Naive thymus-derived CD4-positive, alpha-beta T cell (primary cell): ENCODE measurements at places on chromosomes 7 and 10.

DNA sequence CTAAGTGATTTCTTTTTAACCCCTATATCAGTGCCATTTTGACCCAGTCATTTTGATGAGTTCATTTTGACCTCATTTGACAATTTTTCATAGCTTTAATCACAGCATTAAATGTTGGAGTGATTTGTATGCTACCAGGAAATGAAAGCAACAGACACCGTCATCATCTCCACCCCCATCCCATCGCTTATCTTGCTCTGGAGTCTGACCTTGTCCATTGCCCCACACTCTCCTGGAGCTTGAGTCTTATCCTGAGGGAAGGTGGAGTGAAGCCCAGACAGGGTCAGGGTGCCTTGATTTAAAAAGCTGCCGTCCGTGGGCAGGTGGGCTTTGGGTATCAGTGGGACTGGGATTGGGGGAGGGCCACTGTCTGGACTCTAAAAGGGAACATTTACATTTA, 94.7 kb upstream of the JCAD start:
- no peak for DNase-seq

DNA sequence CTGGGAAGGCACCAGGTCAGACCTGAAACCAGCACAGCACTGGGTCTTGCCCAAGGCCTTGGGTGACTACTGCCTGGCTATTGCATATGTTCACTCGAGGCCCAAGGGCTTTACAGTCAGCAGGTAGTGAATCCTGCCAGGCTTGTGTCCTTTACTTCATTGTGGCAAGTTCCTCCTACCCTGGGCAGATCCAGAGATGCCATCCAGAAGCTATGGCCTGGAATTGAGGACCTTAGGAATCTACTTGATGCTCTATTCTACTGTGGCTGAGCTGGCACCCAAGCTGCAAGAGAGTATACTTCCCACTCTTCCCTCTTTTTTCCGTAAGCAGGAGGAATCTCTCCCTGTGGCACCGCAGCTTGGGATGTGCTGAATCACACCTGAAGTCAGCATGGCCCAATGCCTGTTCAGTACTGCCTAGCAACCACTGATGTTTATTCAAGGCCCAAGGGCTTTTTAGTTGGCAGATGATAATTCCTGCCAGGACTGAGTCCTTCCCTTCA, 246.7 kb upstream of the CTBP2 start:
- DNase-seq: no peak

DNA sequence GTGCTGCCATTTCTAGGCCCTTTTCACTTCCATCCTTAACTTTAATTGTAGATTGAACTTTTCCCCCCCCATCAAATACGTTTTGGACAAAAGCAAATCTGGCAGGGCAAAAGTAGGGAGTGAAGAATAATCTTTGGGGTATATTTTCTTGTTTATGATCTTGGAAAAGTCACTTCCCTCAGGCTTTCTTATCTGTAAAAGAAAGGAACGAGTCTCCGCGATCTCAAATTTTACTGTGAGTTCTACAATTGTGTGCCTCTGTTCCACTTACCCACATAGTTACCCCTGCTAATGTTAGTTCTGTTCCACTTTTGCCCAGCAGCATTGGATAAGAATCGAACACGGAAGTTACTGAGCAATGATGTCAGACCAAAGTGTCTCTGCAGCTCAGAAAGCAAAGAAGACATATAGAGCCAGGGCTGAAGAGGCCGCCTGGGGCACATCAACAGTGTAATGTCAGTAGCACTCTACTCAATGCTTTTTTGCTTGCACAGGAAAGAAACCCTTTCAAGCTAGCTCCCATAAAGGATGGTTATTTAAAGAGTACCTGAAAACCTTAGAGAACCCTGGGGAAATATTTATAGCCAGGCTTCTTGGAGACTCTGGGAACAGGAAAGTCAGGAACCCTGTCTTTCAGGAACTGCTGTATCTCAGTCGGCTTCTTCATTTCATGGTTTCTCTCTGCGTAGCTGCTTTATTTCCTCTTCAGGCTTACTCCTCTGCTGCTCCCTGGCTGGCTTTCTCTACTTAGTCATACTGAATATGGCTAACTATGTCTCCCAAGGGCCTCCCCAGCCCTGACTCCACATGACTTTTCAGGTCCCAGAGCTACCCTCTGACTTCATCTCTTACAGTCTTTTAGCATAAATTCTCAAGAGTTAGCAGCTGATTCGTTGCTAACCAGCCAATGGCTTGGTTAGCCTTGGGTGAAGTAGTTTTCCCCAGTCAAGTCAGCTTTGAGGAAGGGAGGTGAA, 123.7 kb upstream of the FAM3C start:
- DNase-seq: no peak

DNA sequence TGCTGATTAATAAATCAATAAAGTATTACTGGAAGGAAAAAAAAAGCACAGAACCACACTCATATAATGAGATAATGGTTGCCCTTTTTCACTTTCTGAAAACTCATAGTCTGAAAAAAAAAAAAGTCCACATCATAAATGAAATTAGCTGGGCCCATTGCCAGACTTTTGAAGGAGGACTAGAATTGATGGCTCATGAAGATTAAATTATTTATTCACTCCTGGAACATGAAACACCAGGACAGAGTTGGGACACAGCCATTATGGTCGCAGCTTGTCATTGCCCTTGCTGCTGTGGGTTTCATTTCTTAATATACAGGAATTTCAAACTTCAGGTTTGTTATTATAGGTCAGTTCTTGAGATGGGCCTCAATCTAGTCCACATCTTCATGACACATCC, 91.9 kb downstream of the CNTNAP2 start:
- DNase-seq: no peak

DNA sequence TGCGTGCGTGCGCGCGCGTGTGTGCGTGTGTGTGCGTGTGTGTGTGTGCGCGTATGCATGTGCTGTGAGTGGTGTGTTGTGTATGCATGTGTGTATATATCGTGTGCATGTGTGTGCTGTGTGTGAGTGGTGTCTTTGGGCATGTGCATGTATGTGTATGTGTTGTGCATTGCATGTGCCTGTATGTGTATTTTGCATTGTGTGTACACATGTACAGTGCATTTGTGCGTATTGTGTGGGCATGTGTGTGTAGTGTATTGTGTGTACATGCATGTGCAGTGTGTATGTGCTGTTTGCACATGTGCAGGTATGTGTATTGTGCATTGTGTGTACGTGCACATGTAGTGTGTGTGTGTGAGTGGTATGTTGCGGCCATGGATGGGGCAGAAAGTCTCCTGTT, 6.0 kb upstream of the DPYSL4 start:
- no peak for DNase-seq

- DNase-seq: no peak
Measured at GRCh38 chr7:43004082-43004481, 71.9 kb downstream of the MRPL32 start.

- DNase-seq: no peak
Measured at GRCh38 chr7:140079121-140079536, 16.4 kb upstream of the PARP12 start.

GRCh38 chr10:30116041-30116491, 56.7 kb upstream of the JCAD start:
- DNase-seq: no peak

- no peak for DNase-seq
Measured at GRCh38 chr10:63192826-63193225, 59.7 kb downstream of the NRBF2 start.

- no peak for DNase-seq
Measured at GRCh38 chr10:69787681-69788080, 14.0 kb upstream of the COL13A1 start.

- DNase-seq: peak; percentile 77
Measured at GRCh38 chr10:23362879-23363792, 18.5 kb upstream of the C10orf67 start.

DNA sequence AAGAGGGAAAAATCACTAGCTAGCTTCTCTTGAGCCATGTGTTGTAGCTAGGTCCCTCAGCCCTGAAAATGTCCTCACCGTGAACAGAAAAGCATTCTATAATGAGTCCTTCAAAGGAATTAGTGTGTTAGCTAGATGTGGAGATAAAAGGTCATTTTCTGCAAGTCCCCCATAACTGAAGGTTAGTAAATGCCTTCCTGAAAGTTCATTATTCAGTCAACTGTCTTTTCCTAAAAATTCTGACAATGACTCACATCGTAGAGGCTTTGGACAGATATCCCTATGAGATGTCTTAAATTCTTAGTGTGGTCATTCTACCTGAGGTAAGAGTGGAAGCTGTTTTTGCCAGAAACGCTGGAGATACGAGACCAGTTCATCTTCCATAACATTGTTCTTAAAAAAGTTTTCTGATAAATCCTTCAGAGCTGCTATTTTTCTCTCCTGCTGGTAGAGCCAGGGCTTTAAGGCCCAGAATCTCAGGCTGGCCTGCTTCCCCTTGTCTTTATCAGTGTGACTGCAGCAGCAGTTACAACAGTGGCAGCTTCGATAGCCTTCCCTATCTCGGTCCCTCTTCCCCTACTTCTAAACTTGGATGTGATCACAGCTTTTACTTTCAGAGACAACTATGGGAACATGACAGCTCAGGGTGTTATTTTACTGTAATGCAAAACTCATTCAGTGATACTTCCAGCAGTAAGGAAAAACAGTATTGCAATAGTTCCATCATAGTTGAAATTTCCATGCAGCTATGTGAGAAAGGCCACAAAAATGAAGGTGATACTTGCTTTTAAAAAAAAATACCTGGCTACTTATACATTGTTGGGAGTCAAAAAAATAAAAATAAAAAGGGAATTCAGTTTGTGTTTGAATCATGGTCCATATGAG, 37.3 kb upstream of the PRKAR2B start:
- no peak for DNase-seq

- peak; percentile 18 for DNase-seq
Measured at GRCh38 chr10:119103903-119104653, at the start of gene DENND10. Gene DENND10, plus strand, starts transcription at chr10:119104113. Its CDS starts 30 bp downstream, at chr10:119104143.

GRCh38 chr7:115274-115911, 77.0 kb upstream of the FAM20C start:
- DNase-seq: no peak

DNA sequence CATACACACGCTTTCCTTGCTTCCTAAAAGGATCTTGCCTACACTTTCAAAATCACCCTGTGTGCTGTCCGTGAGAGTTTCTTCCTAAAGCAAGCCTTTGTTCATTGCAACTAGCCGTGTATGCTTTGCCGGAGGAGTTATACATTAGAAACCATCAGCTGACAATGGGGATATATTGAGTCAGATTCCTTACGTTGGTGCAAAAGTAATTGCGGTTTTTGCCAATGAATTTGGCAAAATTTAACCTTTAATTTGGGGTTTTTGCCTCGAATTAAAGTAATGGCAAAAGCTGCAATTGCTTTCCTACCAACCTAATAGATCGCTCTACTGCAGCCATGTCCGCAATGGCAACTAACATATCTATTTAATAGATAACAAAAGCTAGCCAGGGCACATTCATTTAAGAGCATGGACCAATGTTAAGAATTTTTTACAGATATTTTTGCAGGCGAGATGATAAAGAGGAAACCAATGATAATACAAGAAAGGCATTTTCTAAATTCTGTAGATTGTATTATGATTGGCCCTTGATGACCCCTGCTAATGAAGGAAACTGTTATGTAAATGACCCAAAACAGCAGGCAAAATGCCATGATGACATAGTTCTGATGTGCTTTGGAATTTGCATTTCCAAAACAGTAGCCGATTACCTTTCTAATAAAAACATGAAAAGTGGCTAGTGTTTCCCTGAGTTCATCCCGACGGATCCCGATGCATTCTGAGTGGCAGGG, 184.8 kb upstream of the NRP1 start:
- no peak for DNase-seq

DNA sequence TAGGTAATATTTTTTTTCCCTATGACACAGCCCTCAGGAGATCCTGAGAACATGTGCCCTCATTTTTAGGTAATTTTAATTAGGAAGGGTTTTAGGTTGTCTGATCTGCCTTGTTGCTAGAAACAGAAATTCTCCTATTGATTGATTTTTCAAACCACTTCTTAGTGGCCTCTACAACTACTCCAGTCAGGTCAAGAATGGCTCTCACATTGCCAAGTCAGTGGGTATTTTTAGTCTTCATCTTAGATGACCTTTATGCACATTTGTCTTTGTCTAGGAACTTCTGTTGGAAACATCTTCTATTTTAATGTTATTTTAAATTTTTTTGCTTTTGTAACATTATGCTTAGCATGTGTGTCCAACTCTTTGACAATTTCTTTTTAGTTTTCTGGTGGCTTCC, 162.3 kb downstream of the MLLT10 start:
- no peak for DNase-seq

DNA sequence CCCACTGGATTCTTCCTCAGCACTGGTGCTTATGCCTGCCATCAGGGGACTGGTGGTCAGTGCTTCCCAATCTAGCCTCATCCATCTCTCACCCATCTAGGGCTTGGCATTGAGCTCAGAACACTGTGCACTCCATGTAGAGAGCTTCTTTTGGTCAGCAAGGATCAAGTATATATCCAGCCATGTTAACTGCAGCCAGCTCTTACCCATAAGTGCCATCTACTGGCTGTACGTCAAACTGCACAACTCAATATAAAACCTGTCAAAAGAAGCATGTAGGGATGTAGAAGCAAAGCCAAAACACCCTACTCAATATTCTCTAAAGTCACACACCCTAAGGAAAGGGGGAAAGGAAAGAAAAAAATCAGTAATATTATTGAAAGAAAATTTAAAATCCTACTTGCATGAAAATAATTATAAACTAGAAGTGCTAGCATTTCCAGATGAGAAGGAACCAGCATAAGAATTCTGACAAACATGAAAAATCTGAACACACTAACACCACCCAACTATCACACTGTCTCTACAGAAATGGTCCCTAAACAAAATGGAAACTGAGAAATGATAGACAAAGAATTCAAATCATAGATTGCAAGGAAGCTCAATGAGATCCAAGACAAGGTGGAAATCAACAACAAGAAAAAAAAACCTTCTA, 531.1 kb upstream of the STEAP1 start:
- peak; percentile 44 for DNase-seq

- no peak for DNase-seq
Measured at GRCh38 chr7:91373111-91373800, 109.0 kb downstream of the FZD1 start.

DNA sequence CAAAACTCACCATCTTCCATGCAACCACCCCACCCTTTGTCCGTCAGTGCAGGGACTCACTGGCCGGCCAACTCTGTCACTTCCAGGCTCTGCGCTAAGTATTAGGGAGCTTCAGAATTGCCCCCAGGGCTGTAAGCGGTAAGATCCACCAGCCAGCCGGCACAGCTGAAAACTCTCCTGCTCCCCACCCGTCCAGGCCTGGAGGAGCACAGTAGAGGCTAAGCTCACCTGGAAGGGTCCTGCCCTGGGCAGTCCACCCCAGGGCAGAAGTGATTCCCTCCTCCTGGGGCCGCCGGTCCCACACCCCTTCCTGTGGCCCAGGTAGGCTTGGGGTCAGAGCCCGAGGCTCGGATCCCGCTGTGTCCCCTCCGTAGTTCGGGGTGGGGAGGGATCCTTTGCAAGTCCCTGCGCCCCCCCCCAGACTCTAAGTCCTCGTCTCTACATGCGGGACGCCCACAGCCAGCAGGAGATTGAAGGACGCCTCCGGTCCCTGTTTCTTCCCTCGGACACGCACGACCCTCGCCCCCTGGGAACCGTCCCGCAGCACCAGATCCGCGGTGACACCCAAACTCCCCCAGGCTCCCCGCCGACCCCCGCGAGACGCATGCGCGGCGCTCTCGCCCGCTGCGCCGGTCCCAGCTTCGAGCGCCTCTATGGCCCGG, 138.9 kb downstream of the ARHGAP22 start:
- no peak for DNase-seq
